ENCODE measurements at places on chromosomes 4 and X.

DNA sequence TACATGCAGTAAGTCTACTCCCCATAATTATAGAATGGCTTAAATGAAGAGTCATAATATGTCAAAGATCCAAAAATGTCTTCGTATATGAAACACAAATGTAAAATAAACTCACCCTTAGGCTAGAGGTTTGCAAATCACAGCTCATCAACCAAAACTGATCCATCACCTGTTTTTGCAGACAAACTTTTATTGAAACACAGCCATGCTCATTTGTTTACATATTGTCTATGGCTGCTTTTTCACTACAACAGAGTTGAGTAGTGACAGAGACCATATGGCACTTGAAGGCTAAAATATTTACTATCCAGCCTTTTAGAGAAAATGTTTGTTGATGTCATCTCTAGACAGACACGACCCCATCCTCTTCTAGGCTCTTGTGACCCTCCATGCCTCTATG is 64.5 kb upstream of the GEMIN8 start:
- DNase-seq, result no peak

GRCh38 chr4:45897946-45898585 is 225.8 kb downstream of the GABRG1 start:
- no peak for DNase-seq

- DNase-seq, result no peak
These were observed 57.1 kb upstream of the GUCY1A1 start for GRCh38 chr4:155609455-155610059.

DNA sequence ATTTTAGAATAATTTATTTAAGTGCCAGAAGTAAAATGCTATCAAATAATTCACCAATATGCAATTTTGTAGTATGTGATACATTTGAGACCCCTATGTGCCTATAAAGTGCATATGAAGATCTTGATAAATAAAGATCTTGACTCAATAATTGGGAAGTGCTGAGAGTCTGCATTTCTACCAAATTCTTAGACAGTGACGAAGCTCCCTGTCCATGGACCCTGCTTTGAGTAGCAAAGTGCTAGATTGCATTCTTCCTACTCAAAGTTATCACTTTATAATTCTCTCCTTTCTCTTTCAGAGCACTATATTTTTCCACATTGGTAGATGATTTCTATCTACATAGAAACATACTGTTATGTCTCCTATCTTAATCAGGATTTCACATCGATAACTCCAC is 1393.9 kb downstream of the ARAP2 start:
- DNase-seq, result no peak

DNA sequence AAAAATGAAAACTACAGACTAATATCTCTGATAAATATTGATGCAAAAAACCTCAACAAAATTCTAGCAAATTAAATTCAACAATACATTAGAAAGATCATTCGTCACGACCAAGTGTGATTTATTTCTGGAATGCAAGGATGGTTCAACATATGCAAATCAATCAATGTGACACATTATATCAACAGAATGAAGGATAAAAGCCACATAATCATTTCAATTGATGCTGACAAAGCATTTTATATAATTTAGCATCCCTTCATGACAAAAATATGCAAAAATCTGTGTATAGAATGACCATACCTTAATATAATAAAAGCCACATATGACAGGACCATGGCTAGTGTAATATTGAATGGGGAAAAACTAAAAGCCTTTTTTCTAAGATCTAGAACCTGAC is 457.2 kb upstream of the SPANXN1 start:
- no peak for DNase-seq

GRCh38 chrX:10893976-10894375 is 217.2 kb upstream of the HCCS start:
- no peak for DNase-seq

GRCh38 chr4:136687118-136687517 is 845.2 kb downstream of the PCDH18 start:
- no peak for DNase-seq

GRCh38 chr4:13611283-13611842 is 16.2 kb downstream of the BOD1L1 start:
- no peak for DNase-seq

DNA sequence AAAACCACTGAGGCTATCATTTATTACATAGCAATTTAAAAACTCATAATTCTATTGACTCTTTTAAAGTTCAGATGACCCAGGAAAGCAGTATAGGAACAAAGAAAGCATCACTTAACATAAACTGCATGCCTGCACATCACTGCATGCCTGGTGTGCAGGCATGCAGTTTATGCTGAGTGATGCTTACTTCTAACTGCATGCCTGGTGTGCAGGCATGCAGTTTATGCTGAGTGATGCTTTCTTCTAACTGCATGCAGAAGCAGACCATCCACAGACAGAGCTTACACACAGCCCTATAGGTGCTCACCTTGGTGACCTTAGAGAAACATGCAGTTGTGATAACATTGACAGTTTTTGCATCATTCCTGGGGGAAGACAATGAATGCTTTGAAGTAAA is 17.0 kb downstream of the SDAD1 start:
- DNase-seq, result no peak

DNA sequence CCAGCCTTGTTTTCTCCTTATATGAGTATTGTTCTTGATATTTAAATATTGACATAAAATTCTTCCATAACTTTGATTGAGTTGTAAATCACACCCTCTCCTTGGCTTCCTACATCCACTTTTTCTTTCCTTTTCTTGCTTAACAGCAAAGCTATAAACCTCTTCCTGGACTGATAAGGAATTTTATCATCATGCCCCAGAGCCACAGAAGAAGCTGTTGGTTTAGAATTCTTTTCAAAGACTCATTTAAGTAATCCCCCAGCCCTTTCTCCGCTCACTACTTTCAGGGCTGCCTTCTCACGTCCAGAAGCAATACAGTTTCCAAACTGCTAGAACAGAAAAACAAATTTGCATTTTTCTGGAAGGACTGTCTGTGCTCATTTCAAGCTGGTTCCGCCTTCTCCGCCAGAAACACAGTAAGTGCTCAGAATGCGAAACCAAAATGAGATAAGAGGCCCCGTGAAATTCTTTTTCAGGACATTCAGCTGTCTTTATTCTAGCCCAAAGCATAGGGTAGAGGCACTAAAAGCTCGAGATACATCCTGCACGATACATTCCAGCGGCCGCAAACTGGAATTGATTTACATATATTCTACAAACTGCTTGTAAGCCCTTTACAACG is 849 bp downstream of the MID1 start:
- no peak for DNase-seq
